ENCODE measurements at places on chromosomes 11 and 22.

- DNase-seq: no peak
Observed at GRCh38 chr11:72750556-72751115, 1.6 kb downstream of the ARAP1 start.

DNA sequence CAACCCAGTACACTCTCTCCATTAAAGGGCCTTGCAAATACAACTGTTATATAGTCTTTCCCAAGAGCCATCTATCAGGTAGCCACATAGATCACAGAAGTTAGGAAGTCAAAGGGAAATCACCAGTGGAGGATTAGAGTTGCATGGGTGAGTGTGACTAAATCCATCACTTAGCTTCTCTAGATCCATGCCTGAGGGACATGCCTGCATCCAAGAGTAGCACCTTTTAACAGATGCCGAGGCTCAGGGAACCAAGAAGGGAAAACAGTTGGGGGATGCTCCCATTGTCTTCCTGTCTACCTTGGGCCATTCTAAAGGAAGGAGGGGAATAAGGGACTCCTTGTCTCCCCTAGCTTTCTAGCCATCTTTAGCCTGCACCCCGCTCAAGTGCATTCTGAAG is 77.9 kb downstream of the XRRA1 start:
- no peak for DNase-seq

DNA sequence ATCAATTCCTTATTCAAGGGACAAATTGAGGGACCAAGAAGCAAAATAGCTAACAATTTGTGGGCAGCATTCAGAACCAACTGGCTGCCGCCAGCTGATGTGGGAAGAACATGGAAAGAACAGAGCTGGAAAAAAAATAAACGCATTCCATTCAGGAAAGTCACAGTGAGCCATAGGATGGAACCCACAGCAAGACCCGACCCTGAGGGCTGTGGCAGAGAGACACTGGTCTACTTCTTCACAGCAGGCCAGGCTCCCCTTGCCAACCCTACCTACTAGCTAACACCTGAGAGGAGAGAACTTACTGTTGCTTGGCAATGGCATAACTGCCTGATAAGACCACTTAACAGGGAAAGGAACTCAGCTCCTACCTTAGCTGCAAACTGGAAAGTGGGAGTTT is 123.5 kb upstream of the APOA1 start:
- DNase-seq: no peak

- peak; percentile 85 for DNase-seq
Observed at GRCh38 chr22:49999063-49999945, 13.3 kb downstream of the IL17REL start.

GRCh38 chr11:126992804-126993111 is 7.8 kb downstream of the KIRREL3 start:
- no peak for DNase-seq

- no peak for DNase-seq
Observed at GRCh38 chr11:3003396-3004231, 11.5 kb upstream of the NAP1L4 start.

DNA sequence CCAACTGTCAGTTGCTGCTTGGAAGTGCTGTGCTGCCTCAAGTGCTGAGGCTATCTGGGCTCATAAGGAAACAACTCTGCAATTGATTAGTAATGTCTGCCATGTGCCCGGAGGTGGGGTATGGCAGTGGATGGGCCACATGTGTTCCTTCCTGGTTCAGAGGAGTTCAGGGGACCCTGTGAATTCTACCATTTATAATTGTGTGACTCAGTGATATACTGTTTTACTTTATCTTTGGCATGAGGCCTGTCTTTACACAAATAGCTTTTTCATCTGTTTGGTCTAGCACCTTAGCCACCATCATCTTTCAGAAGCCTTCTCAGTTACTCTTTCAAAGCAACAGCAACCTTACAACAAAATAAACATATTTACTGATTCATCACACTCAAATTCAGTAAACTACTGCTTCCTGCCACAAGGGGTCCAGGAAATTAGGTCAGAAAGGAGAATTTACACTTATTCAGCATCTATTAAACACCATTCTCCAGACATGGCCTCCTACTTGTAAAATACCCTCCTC is 20.9 kb downstream of the DKK3 start:
- DNase-seq: no peak

DNA sequence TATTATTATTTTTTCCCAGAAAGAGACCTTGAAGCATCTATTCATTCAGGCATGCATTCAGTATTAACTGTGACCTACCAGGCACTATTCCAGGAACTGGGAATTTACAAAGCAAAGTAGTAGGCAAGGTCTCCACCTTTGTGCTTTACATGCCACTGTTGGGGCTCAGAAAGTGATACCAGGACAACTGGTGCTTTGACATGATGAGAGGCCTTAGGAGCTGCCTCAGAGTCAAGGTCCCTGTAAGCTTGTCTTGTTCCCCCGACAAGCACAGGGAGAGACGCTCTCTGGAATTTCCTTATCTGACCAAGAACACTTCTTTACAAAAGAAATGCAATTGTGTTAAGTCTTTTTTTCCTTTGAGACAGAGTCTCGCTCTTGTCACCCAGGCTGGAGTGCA is 2.3 kb upstream of the HMOX1 start:
- DNase-seq: no peak

GRCh38 chr11:64865286-64866172 is 12.9 kb downstream of the EHD1 start:
- DNase-seq: no peak

- no peak for DNase-seq
Observed at GRCh38 chr11:72743321-72744221, 8.6 kb downstream of the ARAP1 start.

- DNase-seq: no peak
Observed at GRCh38 chr11:114099392-114100178, 40.1 kb downstream of the ZBTB16 start.

DNA sequence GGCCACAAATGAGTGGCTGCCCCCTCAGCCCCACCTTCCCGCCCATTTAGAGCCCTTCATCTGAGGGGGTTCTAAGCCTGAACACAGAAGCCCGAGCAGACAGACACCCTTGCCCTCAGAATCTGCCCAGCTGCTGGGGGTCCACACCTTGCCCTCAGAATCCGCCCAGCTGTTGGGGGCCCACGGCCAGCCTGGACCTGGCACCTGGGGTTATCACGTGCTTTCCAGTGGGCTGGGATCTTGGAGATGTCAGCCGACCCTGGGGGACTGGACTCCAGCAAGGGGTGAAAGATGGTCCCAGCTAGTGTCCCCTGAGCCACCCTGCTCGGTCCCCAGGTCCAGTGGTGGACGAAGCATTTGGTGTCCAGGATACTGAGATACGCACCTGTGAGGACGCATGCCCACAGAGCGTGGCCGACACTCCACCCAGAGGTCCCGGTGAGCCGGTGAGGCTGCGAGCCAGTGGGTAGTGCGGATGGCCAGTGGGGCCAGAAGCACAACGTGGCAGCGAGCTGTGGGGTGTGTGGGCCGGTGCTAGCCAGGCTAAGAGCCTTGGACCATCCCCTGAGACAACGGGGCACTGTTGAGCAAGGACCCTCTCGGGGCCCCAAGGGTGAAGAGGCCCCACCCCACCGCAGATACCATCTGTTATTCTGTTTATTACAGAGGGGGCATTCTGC is 3.1 kb upstream of the CTSD start:
- no peak for DNase-seq

DNA sequence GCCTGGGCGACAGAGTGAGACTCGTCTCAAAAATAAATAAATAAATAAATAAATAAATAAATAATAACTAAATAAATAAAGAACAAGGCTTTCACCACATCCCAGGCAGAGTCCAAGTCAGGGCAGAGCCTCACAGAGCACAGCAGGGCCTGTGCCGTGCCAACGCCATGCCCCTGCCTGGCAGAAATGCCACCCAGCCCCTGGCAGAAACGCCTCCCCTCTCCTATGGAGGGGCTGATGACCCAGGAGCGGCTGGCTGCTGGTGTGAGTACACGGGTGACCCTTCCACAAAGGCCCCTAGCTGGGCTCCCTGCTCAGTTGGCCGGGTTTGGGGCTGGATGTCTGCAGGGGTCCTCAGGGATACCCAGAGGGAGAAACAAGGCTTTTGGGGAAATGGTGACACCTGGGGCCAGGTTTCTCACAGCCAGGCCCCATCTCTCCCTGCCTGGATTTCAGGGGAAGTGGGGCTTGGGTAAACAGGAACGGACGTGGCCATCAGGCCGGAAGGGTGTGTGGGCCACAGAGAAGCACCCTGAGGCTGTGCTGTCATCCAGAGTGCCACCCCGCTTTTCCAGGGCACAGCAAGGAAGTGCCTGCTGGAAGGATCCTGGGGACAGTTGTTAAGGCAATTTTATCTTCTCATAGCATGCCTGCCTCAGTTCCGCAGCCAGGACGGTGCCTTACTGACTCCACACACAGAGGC is 5.1 kb downstream of the BID start:
- no peak for DNase-seq

DNA sequence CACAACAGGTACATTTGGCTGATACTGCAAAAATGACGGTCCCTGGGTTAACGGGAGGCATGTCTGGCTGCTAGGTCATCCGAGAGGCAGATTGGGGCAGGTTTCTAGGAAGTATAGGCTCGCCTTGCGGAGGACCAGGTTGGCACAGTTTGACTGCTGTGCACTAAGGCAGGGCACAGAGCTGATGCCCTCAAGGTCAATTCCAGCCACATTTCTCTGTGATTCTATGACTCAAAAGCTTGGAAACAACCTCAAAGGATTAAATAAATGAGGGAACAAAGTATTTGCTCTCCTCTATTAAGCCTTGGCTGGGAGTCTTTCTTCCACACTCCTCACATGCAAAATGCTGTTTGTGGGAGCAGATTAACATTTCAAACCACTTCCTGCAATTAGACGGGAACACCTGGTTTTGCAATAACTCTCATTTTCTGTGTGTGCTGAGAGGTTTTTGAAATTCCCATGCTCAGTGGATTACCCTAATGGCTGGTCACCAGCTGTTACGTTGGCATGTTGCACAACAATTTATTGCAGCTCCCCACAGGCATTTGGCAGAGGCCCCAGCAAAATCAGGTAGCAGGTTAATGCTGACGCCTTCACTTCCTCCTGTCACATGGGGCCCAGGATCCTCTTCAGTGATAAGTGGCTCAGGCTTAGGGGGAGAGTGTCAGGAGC is 61.0 kb upstream of the PLET1 start:
- DNase-seq: peak; percentile 91

DNA sequence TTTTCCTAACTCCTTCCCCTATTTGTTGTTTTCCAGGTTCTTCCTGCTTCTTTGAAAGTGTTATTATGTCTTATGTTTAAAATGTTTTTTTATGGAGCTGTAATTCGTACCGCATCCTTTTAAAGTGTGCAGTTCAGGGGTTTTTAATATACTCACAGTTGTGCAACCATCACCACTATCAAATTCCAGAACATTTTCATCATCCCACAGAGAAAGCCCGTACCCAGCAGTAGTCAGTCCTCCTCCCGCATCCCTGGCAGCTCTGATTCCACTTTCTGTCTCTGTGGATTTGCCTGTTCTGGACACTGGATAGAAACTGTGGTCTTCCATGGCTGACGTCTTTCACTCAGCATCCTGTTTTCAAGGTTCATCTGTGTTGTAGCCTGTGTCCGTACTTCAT is 73.7 kb downstream of the JAM3 start:
- no peak for DNase-seq

- no peak for DNase-seq
Observed at GRCh38 chr11:28366549-28367346, 258.6 kb downstream of the METTL15 start.

- DNase-seq: no peak
Observed at GRCh38 chr22:50691521-50691920, 18.9 kb downstream of the SHANK3 start.

- DNase-seq: no peak
Observed at GRCh38 chr22:39266398-39267030, 21.7 kb upstream of the PDGFB start.

DNA sequence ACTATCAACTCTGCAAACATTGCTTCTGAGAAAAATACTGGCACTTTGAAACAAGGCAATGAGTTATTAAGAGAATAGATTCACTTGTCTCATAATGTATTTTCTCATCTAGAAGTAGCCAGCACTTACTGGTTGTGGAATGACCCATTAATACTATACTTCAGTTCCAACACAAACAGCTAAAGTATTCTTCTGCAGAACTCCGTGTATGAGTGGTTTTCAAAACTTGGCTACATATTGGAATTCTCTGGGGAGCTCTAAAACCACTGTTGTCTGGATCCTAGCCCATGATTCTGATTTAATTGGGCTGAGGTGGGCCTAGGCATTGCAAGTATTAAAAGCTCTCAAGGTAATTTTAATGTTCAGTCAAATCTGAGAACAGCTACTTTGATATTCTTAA is 1416.4 kb upstream of the RAG2 start:
- DNase-seq: no peak

DNA sequence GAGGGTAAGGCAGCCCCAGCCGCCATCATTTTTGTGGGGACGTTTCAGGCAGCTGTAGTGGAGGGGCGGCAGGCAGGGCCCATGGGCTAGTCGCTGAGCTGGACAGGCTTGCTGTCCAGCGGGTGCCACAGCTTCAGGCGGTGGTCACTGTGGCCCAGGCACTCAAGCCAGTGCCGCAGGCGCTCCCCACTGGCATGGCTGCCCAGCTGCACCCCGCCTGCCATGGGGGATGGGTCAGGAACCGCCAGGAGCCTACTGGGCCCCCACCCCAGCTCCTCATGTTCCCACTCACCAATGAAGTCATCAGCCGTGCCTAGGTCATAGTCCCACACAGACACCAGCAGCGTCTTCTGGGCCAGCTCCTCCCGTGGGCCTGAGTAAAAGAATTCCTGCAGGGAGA is 6.0 kb downstream of the NDUFV1 start:
- no peak for DNase-seq

GRCh38 chr11:101453682-101454081 is 130.1 kb downstream of the TRPC6 start:
- DNase-seq: no peak

- DNase-seq: peak; percentile 81
Observed at GRCh38 chr11:111452146-111452545, 60.0 kb downstream of the BTG4 start.

DNA sequence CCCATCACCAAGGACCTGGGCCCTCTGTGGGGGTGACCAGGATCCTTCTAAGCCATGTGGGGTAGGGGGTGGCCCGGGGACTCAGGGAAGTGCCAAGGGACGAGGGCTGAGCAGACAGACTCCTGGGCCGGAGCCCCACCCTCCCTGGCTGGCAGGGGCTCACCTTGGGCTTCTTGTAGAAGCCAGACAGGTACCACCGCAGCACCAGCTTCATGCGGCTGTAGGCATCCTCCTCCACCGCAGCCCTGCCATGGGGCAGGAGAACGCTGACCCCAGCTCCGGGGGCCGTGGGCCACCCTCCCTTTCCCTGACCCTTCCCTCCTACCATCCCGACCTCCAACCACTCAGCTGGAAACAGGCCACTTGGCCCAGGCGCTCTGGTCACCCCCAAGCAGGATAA is 45.9 kb upstream of the CARS1 start:
- no peak for DNase-seq

GRCh38 chr22:21866833-21867527 is 465 bp downstream of the MAPK1 start:
- DNase-seq: no peak

- DNase-seq: no peak
Observed at GRCh38 chr11:112596324-112596723, 335.7 kb upstream of the PLET1 start.
